HT-29 (cell line): ENCODE measurements at places on chromosomes 1 and 21.

GRCh38 chr21:46038871-46039397 lies 57.4 kb downstream of the COL6A1 start:
- no peak for DNase-seq

- no peak for DNase-seq
Measured at GRCh38 chr1:47971385-47972160, 25.6 kb downstream of the TRABD2B start.

GRCh38 chr1:223727541-223727940 lies 15.2 kb downstream of the CAPN2 start:
- no peak for DNase-seq

GRCh38 chr1:114530224-114530623 lies 19.2 kb upstream of the TRIM33 start:
- no peak for DNase-seq

- peak; percentile 66 for DNase-seq
Measured at GRCh38 chr1:200558866-200559459, 61.6 kb downstream of the KIF14 start.

- no peak for DNase-seq
Measured at GRCh38 chr1:79109445-79109844, 102.9 kb upstream of the ADGRL4 start.

DNA sequence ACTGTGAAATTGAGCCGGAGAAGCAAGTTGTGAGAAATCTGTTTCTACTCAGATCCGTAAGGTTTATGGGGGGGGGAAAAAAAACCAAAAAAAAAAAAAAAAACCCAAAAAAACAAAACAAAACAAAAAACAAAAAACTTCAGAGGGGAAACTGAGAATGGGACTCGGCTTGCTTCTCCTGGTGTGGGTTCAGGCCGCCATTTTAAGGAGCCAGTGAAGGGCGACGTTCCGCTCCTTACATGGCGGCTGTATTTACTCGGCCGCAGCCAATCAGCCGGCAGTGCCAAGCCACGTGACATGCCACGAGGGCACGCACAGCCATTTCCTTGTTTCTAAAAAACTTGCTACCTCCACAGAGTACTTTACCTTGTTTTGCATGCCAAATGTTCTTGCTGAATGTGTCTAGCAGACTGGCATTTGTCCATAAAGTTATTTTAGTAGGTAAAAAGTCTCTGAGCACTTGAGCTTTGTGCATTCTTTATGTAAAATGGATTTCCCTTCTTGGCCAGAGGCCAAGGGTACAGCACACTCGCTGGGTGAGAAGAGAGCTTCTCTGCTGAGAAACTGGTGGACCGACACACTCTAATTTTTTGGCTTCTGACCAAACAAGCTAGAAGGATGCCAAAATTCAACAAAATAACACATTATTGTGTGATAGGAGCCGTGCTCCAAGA lies 101.8 kb downstream of the NFIA start:
- peak; percentile 90 for DNase-seq

DNA sequence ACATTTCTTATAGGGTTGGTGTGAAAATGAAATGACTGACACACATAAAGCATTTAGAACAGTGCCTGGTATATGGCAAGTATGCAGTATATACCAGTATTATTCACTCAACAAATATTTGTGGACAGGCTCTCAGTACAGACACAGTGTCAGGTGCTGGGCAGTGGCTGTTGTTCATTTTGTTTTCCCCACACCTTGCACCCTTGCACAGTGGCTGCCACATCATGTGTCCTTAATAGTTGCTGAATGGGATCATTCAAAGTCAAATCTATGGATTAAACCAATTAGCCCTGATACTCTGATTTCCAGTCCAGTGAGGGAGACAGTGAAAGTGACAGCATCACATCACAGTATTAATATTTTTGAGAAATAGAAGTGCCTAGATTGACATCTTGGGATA lies 2.4 kb downstream of the SLAMF1 start:
- DNase-seq: no peak

DNA sequence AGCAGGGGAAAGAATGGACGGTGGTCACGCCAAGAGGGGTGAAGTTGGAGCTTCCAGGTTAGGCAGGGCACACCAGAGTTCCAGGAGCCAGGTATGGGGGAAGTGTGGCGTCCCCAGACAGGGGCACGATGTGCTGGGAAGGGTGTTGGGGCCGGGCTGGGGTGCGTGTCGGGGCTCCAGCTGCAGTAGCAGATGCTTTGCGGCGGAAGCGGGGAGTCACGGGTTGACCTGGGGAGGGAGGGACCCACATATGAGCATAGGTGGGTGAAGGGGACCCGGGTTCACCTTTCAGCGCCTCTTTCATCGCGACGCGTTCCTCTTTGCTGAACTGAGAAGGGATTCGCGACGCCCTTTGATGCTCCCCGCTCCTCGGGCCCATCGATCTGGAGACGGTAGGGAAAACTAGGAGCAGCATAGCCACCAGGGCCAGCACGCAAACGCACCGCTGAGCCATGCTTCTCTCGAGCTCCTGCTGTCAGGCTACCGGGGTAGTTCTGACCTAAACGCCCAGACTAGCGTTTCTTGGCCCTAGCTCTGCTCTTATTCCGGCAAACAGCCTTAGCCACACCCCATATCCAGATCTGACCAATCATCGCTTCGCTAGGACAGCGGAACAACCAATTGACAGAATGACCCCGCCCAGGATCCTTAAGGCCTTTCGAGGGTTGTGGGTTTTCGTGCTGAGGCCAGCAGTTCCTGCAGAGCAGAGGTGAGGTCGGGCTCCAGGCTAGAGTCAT lies at the start of gene PM20D1:
Gene PM20D1, minus strand, starts transcription at position 514 of the 737 bp plus-strand sequence. Its CDS starts 60 bp downstream, at position 454.
- DNase-seq: no peak

- DNase-seq: peak; percentile 45
Measured at GRCh38 chr1:71521655-71522264, 440.9 kb upstream of the ZRANB2 start.

DNA sequence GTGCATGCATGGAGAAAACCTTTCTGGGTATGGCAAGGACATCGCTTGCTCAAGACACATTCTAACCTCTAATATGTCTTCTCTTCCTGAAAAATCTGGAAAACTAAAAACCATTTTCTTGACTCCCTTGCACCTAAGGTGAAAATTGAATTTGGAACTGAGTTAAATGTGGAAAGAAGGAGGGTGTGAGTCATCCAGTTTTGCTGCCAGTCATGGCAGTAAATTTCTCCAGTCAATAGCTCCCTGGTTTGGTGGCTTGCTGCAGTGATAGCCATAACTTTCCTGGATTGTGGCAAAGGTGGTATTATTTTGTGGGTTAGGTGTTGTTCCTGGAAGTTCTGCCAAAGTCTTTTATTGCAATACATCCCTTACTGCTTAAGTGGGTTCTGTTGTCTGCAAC lies 2.5 kb downstream of the ZCCHC17 start:
- DNase-seq: no peak

- DNase-seq: no peak
Measured at GRCh38 chr1:151624783-151625182, 12.9 kb downstream of the SNX27 start.
